ENCODE measurements at places on chromosomes 16 and 17. TPM values are rescaled to one million over a fixed set of nuclear protein-coding genes. Genes with fewer than 3 reads are reported as not detected.

The FLYWCH2 gene
- 16.9 TPM for polyA plus RNA-seq

The MAP2K4 gene
- polyA plus RNA-seq = 18.0 TPM

The SULT1A3 gene
- 15.4 TPM for polyA plus RNA-seq

The SHISA6 gene
- not detected for polyA plus RNA-seq

The SCGB1C2 gene
- not detected for polyA plus RNA-seq

The ITGAD gene
- polyA plus RNA-seq = not detected

The CTRB1 gene
- 0.55 TPM for polyA plus RNA-seq

The CBLN1 gene
- not detected for polyA plus RNA-seq

The RNF112 gene
- polyA plus RNA-seq = 0.05 TPM

The NDUFB10 gene
- 68.6 TPM for polyA plus RNA-seq

The MYH1 gene
- 0.01 TPM for polyA plus RNA-seq

The KRT28 gene
- polyA plus RNA-seq = not detected

The KCNH4 gene
- 0.01 TPM for polyA plus RNA-seq

The C16orf86 gene
- 2.0 TPM for polyA plus RNA-seq
